Esophagus muscularis mucosa (tissue), 4 donors: ENCODE measurements at places on chromosomes 3 and 15.

DNA sequence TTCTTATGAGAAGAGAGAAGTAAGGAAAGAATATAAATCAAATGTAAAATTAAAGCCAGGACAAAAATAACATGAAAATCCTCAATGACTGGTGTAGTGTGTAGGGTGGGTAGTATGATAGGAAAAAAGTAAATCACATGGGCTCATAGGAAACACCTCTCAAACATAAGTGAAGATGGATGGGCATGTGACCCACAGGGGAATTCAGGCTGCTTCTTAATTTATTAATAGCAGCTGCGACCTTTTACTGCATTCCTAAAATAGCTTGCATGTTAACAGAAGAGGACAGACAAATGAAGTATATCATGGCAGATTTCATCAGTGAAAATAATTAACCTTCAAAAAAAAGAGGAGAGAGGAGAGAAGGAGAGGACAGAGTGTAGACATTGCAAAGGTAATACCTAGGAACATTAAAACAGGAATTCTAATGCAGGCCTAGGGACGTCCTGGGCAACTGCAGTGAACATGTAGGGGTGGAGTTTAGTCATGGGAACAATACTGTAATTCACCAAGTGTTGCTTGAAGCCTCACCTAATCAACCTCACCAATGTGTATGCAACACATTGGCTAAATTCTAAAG is 132.9 kb downstream of the KCNMB2 start:
- no peak for DNase-seq

DNA sequence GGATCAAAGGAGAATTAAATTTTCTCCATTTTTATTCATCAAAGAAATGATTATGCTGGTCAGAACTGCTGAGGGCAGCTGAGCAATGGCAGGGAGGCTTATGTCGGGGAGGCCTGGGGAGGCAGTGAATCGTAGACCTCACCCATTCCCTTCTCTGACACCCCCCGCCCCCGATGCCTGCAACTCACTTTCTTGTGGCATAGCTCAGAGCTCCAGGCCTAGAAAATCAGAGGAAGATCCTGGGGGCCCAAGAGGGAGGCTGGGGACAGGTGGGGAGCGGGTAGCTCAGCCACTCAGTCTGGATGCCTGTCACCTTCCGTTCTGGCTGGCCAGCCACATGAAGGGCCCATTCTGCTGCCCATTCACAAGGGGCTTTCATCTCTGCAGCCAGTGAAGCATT is 1.1 kb upstream of the DNAH1 start:
- no peak for DNase-seq

DNA sequence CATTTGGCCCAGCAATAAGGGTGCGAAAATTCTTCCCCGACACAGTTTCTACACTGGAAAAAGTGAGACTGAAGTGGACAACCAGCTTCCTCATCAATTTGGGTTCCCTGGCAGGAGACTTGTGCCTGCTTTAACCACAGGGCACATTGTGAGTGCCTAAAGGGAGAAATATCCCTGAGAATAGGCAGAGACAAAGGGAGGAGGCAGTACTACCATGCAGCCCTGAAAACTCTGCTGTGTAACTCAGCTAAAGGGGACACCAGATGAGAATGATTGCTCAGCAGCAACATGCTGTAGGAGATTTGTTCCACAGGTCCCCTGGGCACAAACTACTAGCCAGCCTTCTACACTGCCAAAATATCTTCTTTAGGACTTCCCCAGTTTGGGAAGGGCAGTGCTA is 15.6 kb upstream of the KPNA4 start:
- no peak for DNase-seq

GRCh38 chr3:143121241-143122088 is 1.9 kb downstream of the CHST2 start:
- peak; percentile 90 for DNase-seq

DNA sequence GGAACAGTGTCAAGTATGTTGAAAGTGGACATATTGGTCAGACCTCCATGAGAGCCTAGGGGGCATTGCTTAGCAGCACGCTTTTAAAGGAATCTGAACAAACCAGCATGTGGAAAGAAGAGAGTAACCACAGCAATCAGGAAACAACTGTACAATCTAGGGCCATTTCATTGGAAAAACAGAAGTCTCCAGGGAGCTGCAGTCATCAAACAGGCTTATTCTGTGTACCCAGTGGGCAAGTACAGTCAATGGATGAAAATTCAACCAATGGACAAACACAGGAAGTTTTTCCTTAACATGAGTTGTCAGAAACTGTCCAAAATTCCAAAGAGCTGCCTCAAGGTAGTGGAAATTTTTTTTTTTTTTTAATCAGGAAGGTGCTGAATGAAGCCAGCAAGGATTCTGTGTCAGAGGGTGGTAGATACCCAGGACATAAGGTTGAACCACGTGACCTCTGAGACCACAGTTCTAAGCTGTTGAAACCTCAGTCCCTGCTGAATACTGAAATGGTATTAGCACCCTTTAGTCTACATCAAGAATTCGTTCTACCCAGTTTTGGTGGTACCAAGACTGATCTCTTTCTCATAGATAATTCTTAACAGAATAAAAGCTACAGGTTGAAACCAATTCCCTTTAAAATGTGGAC is 4.4 kb upstream of the DLG1 start:
- DNase-seq, result no peak

DNA sequence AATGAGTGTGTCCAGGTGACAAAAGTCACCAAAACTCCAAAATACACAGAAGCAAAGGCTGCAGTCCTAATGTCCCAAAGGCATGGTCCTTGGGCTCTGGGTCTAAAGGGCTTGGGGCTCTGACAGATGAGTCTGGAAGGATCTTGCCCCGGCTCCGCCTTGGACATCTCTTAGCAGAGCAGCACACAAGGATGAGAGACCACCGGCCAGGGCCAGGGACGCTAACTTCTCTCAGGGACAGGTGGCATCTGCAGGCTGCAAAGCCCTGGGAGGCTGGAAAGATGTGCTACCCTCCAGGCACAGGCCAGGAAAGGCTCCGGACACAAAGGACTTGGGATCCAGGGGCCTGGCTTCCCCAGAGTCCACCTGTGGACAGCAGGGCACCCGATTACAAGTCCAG is 14.1 kb upstream of the SHISA5 start:
- DNase-seq, result no peak

GRCh38 chr15:64574301-64575017 is 114.1 kb downstream of the ZNF609 start:
- DNase-seq, result no peak

DNA sequence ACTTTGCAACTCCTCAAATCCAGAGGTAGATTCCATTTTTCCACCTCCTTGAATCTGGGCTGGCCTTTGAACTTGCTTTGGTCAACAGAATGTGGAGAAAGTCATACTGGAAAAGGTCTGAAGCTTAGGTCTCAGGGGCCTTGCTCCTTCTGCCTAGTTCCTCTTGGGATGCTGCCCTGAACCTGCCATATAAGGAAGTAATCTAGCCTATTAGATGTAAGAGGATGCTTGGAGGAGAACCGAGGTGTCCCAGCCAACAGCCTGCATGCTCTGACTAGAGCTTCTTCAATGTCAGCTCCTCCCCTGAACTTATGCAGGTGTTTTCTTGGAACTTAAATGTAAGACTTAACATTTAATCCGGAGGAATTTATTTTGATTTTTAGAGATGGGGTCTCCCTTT is 2.0 kb upstream of the TMED3 start:
- no peak for DNase-seq

GRCh38 chr3:20324664-20325478 is 138.9 kb upstream of the SGO1 start:
- DNase-seq, result no peak

- no peak for DNase-seq
Observed at GRCh38 chr3:12221663-12222062, 63.0 kb upstream of the TIMP4 start.

GRCh38 chr3:176757429-176757828 is 439.9 kb downstream of the TBL1XR1 start:
- no peak for DNase-seq

DNA sequence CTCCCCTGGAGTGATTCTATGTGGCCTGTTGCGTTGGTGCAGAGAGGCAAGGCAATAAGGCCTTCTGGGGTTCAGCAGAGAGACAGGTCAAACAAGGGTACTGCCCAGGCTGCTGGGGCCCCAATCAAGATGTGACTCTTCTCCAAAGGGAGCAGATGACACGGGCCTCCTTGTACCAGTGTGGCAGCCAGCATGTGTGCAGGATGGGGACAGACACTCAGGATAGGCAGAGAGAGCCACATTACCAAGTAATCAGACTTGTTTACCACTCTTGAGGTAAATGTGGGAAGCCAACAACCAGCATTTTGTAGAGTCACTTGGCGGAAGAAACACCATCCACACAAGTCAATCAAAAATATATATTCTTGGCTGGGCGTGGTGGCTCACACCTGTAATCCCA is 95.3 kb upstream of the DLG1 start:
- no peak for DNase-seq

GRCh38 chr15:60389261-60390077 is 8.3 kb downstream of the ANXA2 start:
- no peak for DNase-seq

- no peak for DNase-seq
Observed at GRCh38 chr15:64970698-64971097, 19.0 kb downstream of the SPG21 start.
